ENCODE measurements at places on chromosomes 7 and 10.

DNA sequence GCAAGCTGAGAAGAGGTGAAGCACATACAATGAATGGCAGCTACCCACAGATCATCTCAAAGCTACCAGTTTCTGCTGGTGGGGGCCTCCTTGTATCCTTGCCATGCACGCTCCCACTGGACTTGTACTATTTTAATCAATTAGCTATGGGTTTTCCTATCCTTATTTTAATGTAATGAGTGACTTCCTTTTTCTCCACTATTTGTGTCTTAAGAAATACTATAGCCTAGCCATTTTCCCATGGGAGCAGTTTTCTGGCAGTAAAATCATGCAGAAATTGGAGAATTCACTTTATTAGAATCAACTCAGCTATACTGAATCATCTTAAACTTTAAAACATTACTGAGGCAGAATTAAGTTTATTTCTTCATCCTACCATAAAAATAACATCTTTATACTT lies 73.5 kb downstream of the CTNNA3 start:
- DNase-seq, result no peak

DNA sequence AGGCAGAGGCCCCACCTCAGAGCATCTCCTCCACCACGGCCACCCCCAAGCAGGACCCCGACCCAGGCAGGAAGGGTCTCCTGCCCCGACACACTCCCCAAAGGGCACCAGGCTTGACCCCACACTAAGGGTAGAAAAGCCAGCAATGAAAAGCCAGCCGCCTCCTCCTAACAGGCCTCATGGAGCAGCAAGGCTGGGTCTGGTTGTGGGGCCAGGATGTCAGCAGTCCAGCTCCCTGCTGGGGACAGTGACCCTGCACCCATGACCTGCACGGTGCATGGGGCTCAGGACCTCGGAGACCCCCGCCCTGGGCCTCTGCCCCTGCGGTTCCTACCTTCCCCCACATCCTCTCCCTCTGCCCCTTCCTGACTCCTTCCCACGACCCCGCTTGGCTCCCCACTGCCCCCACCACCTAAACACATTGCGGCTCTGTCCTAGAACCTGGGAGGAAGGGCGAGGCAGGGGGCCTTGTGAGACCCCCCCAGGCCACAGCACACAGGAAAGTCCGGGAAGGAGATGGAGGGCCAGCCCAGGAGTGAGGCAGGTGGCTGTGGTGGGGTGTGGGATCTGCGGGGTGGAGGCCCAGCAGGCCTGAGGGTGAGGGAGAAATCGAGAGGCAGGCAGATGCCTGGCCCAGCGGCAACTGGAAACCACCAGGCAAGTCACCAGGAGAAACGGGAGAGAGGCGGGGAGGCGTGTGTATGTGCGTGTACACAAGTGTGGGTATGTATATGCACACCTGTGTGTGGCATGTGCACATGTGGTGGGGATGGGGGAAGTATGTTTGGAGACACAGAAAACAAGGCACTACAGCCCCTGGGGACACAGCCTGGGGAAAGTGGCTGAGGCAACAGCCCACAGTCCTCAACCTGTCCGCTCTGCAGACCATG lies 229.9 kb downstream of the MAD1L1 start:
- no peak for DNase-seq

DNA sequence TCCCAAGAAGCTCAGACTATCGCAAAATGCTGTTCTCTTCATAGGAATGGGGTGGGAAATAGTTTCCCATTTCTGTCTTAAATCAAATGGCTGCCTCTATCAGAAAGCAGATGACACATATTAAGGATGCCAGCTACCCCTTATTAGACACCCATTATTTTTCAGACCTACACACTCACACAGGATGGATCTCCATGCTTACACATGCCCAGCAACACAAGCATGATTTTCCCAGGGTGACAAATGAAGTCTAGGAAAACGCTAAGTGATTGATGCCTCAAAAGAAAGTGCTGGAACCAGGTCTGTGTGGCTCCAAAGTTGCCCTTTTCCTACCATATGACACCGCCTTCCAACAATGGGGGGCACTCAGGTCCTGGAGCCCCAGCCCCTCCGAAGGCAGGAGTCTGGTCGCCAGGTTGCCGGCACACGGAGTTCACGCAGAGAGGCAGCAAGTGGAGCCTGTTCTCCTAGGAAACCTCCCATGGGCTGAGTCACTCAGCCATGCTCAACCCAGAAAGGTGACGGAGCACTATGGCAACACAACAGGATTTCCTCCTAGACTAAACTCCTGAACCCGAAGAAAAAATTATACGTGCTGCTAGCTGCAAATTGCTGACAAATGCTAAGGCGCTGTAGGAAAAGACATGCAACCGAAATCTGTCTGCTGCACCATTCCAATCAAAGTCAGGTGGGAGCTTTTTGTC lies 19.8 kb downstream of the VOPP1 start:
- no peak for DNase-seq

GRCh38 chr7:122306320-122307227 lies 2.0 kb upstream of the FEZF1 start:
- DNase-seq, result no peak

DNA sequence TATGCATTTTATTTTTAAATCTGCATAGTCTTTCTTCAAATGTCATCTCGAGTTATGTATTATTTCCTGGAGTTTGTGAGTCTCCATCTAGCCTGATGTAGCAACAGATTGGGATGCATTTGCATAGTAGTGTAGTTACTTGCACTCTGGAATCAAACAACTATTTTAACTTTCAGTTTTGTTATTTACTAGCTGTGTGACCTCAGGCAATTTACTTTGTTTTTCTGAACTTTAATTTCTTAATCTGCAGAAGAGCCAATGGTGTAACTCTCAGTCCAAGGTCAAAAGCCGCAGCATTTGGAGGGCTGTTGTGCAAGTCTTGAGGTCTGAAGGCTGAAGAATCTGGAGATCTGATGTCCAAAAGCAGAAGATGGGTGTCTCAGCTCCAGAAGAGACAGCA lies 175.8 kb upstream of the SORCS1 start:
- DNase-seq, result no peak
